ENCODE measurements at places on chromosomes 4 and X.

DNA sequence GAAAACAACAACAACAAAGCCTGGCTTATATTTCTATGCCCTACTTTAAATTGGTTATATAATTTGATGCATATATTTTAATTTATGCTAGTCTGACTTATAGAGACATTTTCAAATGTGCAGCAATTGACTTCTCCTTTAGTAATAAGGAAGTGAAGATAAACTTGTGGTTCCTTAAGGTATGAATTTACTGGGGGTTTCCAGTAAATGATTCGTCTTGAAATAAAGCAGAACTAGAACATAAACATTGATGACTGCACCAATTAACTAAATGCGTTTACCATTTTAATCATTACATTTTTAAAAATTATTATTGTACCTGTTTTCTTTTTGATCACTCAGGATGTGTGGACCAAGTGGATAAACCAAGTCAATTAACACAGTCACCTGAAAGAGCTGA, 99.6 kb upstream of the CCSER1 start:
- H3K4me3 ChIP-seq = no peak overlapping the region
- DNase-seq = no peak
- H3K4me1 ChIP-seq = no peaks in the 10 kb centered on the region

GRCh38 chrX:1555370-1555769, 18.4 kb upstream of the P2RY8 start:
- H3K27me3 ChIP-seq = no peaks in the 10 kb centered on the region
- peak overlapping the region; percentile 55 for H3K27ac ChIP-seq
- DNase-seq = no peak
- H3K4me3 ChIP-seq = no peak overlapping the region
- peaks cover 76% of the 10 kb centered on the region for H3K4me1 ChIP-seq
- H3K36me3 ChIP-seq = no peaks in the 10 kb centered on the region

DNA sequence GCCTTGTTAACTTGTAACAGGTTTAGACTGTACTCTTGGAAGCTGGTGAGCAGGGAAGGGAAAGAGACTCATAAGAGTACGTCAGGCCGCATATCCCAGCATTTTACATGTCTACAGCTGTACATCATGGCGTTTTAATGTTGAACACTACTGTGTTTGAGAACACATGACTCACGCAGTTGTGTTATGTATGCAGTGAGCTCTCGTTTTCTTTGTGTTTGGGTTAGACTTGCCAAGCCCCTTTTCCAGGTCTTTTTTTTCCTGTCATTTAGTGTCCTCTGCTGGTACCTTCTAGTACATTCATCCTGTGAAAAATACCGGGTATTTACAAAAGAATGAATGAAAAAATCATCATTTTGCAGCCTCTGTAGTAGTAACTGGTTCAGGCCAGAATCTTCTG, 35.3 kb downstream of the SMS start:
- H3K27me3 ChIP-seq = no peaks in the 10 kb centered on the region
- H3K4me3 ChIP-seq = no peak overlapping the region
- H3K27ac ChIP-seq = no peak overlapping the region
- no peak for DNase-seq

DNA sequence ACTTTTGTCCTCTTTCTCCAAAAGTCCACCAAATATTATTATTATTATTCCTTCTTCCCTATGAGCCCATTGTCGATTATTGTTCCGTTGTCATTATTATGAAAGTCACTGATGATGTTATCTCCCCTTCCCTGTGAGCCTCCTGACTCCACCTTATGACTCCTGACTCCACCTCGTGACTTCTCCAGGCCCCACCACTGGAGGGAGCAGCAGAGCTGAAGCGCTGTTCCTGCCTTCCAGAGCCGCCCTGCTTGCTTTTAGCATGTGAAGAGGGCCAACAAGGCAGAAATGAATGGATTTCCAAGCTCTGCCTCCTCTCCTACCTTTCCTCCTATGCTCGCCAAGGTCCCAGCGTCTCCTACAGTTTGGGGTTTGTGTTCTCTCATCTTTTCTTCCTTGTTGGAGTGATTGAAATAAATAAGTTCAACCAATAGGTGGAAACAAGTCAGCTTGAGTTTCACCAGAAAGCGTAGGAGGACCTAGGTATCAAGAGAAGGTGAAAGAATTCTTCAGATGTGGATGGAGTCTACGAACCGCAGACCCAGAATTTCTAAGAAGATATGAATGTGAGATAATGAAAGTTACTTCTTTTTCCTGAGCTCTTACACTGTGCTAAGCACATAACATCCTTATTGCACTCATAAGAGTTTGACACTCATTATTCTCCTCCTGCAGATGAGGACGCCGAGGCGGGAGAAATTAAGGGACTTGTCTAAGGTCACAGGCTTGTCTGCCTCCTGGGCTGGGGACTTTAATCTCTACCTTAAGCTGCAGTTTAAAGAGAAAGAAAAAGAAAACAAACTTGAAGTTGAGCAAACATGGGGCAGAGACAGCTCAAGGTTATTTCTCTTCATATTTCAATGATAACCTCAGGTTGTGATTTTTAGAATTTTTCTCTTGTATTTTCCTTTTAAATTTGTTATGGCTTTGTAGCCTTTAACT, 26.1 kb downstream of the IGSF1 start:
- no peak overlapping the region for H3K4me3 ChIP-seq
- no peaks in the 10 kb centered on the region for H3K27me3 ChIP-seq
- no peaks in the 10 kb centered on the region for H3K36me3 ChIP-seq
- no peak overlapping the region for H3K27ac ChIP-seq
- no peaks in the 10 kb centered on the region for H3K4me1 ChIP-seq

DNA sequence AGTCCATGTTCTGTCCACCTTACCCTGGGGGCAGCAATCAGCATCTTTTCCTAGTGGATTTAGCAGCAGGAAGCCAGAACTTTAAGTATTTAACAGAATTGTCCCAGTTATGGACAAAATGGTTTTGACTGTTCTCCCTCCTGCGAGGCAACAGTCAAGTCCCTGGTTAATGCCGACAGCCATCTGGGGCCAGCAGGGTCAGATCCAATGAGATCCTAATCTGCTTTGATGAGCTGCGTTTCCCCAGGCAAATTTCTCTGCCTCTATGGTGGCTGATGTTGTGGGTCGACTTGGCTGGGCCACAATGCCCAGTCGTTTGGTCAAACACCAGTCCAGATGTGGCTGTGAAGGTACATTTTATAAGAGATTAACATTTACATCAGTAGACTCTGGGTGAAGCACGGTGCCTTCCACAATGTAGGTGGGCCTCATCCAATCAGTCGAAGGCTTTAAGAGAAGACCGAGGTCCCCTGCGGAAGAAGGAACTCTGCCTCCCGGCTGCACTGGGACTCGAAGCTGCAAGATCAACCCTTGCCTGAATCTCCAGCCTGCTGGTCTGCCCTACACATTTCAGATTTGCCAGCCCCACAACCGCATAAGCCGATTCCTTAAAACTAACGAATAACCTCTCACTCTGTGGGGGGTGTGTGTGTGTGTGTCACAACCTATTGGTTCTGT, 89.0 kb upstream of the C4orf50 start:
- no peaks in the 10 kb centered on the region for H3K27me3 ChIP-seq
- no peak overlapping the region for H3K27ac ChIP-seq
- no peaks in the 10 kb centered on the region for H3K4me1 ChIP-seq

- DNase-seq = no peak
- H3K27me3 ChIP-seq = peaks cover 14% of the 10 kb centered on the region
- H3K4me1 ChIP-seq = peaks cover 19% of the 10 kb centered on the region
- no peak overlapping the region for H3K4me3 ChIP-seq
- H3K36me3 ChIP-seq = no peaks in the 10 kb centered on the region
- H3K27ac ChIP-seq = no peak overlapping the region
Observed at GRCh38 chr4:170030121-170030520, 3.9 kb upstream of the MFAP3L start.

GRCh38 chrX:88325634-88326033, 421.4 kb upstream of the CPXCR1 start:
- no peaks in the 10 kb centered on the region for H3K36me3 ChIP-seq
- H3K27me3 ChIP-seq = no peaks in the 10 kb centered on the region
- H3K4me3 ChIP-seq = no peak overlapping the region
- H3K4me1 ChIP-seq = no peaks in the 10 kb centered on the region

GRCh38 chrX:23883737-23884354, 23.9 kb downstream of the APOO start:
- H3K27ac ChIP-seq = no peak overlapping the region
- DNase-seq = no peak
- no peak overlapping the region for H3K4me3 ChIP-seq
- no peaks in the 10 kb centered on the region for H3K4me1 ChIP-seq

- no peak for DNase-seq
- peaks cover 3% of the 10 kb centered on the region for H3K4me1 ChIP-seq
- H3K27ac ChIP-seq = no peak overlapping the region
- H3K4me3 ChIP-seq = no peak overlapping the region
- H3K36me3 ChIP-seq = no peaks in the 10 kb centered on the region
- no peaks in the 10 kb centered on the region for H3K27me3 ChIP-seq
Observed at GRCh38 chr4:48692897-48693296, 87.2 kb downstream of the FRYL start.

DNA sequence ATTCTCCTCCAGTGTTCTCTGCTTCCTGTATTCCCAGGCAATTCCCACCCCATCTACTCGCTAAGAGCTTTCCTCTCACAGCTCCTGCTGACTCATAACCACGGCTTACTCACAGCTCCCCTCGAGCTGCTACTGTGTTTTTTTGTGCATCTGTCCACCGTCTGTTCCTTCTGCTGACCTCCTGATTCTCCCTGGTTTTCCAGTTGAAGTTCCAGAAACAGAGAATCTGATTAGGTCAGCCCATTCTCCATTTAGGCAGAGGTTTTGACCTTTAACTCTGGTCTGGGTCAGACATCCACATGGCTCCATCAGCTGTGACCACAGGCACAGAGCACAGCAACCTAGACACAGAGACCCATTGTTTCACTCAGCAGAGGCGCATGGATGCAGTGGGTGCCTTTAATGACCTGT, 5.5 kb upstream of the SMIM20 start:
- DNase-seq = no peak
- H3K27ac ChIP-seq = no peak overlapping the region
- no peak overlapping the region for H3K4me3 ChIP-seq
- no peaks in the 10 kb centered on the region for H3K27me3 ChIP-seq
- peaks cover 9% of the 10 kb centered on the region for H3K4me1 ChIP-seq

GRCh38 chr4:18937746-18938145, 916.2 kb upstream of the LCORL start:
- no peaks in the 10 kb centered on the region for H3K4me1 ChIP-seq
- no peak overlapping the region for H3K4me3 ChIP-seq
- H3K27me3 ChIP-seq = no peaks in the 10 kb centered on the region
- H3K36me3 ChIP-seq = no peaks in the 10 kb centered on the region

- no peaks in the 10 kb centered on the region for H3K36me3 ChIP-seq
- no peaks in the 10 kb centered on the region for H3K27me3 ChIP-seq
- peaks cover 2% of the 10 kb centered on the region for H3K4me1 ChIP-seq
- no peak for DNase-seq
- H3K27ac ChIP-seq = no peak overlapping the region
- H3K4me3 ChIP-seq = no peak overlapping the region
Observed at GRCh38 chrX:97398030-97398551, 514.4 kb downstream of the RPA4 start.

DNA sequence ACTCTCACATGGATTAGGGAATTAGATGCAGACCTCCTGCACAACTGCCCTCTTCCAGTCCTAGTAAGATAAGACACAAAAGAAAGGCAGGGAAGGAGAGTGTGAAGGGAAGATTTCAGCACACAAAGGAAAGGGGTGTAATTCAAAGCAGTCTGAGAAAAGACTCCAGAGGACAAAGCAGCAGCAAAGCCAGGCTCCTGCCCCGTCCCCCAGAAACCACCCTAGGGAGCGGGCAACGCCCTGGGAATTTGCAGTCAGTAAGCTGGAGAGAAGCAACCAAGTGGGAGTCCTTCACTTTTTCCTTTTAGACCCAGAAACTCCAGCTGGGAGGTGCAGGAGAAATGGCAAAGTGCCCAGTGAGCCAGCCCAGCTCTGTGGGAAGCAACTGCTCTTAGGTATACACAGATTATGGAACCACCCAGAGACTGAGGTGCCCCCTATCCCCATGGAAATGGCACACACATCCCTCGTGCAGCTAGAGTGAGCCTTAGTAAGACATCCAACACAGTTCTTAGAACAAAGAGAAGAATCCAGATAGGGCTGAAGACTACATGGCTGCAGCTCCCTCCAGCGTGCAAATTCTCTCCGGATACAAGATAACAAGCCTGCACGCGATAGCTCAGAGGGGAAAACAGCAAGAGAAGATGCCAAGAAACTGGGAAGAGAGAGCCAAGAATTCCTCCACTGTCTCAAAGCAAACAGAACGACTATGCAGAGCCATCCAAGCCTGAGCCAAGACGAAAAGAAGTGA, 26.5 kb upstream of the IRAK1 start:
- no peak for DNase-seq
- H3K4me3 ChIP-seq = no peak overlapping the region
- no peak overlapping the region for H3K27ac ChIP-seq
- no peaks in the 10 kb centered on the region for H3K27me3 ChIP-seq
- H3K36me3 ChIP-seq = peaks cover 52% of the 10 kb centered on the region
- peaks cover 24% of the 10 kb centered on the region for H3K4me1 ChIP-seq
